ENCODE measurements at places on chromosomes 1 and 21.

GRCh38 chr21:35139382-35139715 is 90.2 kb upstream of the RUNX1 start:
- DNase-seq: peak; percentile 5

- no peak for DNase-seq
Measured at GRCh38 chr1:162145966-162146696, 76.6 kb downstream of the NOS1AP start.

DNA sequence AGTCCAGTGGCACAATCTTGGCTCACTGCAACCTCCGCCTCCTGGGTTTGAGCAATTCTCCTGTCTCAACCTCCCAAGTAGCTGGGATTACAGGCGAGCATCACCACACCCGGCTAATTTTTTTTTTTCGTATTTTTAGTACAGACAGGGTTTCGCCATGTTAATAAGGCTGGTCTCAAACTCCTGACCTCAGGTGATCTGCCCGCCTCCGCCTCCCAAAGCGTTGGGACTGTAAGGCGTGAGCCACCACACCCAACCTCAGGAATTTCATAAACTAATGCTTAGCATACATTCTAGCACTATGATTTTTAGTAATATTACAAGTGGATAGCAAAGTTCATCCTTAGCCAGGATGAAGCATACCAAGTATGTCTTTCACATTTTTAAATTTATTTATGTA is 8.7 kb downstream of the DNAJC11 start:
- no peak for DNase-seq

DNA sequence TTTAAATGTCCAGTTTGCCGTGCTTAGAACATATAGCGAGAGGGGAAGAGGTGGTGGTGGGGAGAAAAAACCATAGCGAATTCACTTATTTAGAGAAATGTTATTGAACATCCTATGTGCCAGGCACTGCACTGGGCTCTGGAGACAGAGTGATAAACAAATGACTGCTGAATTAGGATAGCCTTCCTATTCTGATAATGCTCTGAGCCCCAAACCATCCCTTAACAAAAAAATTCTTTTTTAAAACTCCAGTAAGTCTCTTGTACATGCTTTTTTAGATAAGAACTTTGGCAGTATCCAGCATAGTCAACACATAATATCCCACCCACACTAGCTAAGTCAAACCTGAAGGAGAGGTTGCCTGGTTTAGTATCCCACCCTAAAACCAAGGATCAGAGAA is 8.5 kb downstream of the SZT2 start:
- no peak for DNase-seq

DNA sequence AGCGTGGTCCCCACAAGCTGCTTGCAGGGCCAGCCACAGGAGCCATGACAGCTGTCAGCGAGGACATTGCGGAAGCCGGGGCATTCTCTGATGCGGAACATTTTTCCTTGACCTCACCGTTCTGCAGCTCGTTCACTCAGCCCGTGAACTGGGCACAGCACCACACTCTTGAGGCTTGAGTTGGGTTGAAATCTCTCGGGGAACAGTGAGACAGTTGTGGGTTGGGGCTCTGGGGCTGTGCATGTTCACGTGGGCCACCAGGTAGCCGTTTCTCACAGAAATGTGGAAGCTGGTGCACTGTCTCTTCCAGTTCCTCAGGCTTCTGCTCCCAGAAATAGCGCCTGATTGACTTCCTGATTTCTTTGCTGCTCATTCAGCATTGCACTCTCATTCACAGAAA is 69.8 kb downstream of the SPSB1 start:
- no peak for DNase-seq

- no peak for DNase-seq
Measured at GRCh38 chr21:20617130-20617529, 381.1 kb upstream of the NCAM2 start.

GRCh38 chr1:29389533-29390041 is 153.3 kb downstream of the PTPRU start:
- no peak for DNase-seq

GRCh38 chr1:41900603-41901444 is 17.9 kb downstream of the HIVEP3 start:
- DNase-seq: no peak

DNA sequence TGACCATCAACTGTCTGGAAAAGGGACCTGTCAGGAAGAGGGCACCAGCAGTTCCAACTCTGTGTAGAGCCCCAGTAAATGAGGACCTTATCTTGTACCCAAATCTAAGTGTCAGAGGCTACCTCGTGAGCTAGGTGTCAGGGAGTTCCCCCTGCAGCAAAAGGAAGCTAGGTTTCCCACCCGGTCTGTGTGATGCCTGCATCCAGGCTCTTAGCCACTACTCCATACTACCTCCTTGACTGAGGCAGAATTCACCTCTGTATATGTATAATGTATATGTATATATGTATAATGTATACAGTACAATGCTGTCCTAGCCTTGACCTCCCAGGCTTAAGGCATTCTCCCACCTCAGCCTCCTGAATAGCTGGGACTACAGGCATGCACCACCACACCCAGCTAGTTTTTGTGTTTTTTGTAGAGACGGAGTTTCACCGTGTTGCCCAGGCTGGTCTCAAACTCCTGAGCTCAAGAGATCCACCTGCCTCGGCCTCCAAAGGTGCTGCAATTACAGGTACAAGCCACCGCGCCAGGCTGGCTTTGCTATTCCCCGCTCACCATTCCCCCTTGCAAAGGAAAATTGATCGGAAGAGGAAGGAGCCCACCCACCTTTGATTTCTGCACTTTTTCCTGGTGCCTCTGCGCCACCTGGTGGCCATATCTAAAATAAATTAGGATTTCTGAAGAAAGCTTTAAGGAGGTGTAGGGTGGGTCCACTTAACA is 15.7 kb upstream of the LUZP1 start:
- peak; percentile 46 for DNase-seq

- no peak for DNase-seq
Measured at GRCh38 chr1:175749075-175749474, 5.7 kb upstream of the TNR start.

- DNase-seq: no peak
Measured at GRCh38 chr1:40664791-40665190, 691 bp downstream of the RIMS3 start.

DNA sequence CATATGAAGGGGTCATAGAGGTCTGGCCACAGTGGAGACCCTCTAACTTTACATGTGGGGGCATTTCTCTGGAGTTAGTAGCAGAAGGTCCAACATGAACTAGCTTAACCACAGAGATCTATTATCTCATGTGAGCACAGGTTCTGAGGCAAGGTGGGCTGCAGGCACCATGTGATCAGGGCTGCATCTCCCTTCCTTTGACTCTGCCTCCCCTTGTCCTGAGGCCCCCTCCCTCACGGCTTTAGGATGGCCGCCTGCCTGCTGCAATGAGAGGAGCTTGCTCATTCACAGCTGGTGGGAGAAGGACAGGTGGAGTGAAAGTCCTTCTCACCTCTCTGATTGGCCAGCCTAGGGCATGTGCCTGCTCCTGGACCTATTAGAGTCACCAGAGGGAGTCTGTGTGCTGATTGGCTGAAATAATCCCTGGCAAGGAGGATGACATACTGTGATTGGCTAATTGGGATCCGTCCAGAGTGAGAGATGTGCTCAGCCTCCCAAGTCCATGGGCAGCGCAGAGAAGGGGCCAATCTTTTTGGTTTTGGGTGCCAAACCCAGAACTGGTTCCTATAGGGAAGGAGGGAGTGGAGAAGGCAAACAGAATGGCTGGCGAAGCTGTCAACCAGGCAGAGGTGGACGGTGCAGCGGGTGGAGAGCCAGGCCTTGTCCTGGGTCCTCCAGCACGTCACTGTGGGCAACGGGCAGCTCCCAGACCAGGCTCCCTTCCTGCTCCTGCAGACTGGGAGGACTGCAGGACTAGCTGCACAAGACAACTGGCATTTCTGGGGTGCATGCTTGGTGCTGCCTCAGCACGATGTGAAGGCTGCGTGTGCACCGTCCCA is 39.4 kb upstream of the C1orf174 start:
- DNase-seq: no peak

GRCh38 chr1:108320849-108321248 is 77.0 kb upstream of the NBPF4 start:
- DNase-seq: no peak
